ENCODE measurements at places on chromosomes 7 and 10.

- DNase-seq: no peak
These were observed 8.5 kb upstream of the JAKMIP3 start for GRCh38 chr10:132057191-132057681.

DNA sequence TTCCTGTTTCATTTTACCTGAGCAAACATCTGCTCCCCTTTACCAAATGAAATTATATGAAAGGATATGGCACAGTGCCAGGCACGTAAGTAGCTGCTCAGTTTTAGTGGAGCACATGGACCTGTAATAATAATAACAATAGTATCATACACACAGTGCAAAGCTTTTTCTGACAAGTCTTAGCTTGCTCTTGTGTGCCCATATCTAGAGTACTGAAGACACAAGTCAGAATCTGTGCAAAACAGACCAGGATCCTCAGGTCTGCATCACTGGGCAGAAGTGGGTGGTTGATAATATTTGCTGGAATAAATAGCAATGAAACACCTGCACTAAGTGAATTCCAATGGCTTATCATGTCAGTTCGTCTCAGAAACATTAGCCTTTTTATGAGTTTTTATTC is 85.5 kb upstream of the DKK1 start:
- no peak for DNase-seq

DNA sequence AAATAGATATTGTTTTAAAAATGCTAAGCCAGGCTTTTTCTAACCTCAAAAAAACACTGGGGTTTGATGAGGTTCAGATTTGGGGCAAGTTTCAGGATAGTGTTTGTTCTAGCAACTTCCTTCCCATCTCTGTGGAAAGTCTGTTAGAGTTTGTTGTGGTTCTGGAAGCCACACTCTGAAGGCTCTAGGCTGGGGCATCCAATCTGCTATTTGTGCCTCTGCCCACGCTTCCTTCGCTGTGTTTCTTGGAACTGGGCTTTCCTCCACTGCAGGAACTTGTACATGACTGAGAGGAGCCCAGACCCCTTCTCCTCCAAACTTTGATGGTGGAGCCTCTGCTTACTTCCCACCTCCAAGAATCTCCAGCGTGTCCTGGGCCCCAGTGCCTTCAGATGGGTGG is 108.5 kb upstream of the SLC25A13 start:
- DNase-seq: no peak

GRCh38 chr7:69656890-69657289 is 58.6 kb downstream of the AUTS2 start:
- DNase-seq: no peak

Data from activated T-cell treated with anti-CD3 and anti-CD28 coated beads, Interleukin-2, amount 50 U/mL, for 4 hours (primary cell).